ENCODE measurements at places on chromosomes 4 and X.

- DNase-seq, result no peak
These were observed 31.5 kb upstream of the ELF2 start for GRCh38 chr4:139208404-139208945.

DNA sequence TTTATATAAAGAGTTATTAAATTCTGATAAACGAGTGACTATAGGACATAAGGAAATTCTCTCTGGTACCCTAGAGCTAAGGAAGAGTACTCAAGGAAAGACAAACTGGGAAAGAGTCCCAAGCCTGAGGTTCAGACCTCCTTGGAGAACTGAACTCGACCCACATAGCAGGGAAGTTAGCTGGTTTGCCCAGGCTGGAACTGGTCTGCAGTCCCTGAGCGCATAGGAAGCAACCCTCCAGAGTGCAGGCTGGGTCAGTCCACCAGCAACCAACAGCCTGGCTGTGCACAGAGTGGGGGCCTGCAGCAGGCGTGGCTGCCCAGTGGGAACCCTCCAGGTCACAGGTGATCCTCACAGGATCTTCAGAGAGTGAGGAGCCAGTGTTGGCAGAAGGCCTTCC is 114.1 kb downstream of the SOWAHB start:
- DNase-seq, result no peak

DNA sequence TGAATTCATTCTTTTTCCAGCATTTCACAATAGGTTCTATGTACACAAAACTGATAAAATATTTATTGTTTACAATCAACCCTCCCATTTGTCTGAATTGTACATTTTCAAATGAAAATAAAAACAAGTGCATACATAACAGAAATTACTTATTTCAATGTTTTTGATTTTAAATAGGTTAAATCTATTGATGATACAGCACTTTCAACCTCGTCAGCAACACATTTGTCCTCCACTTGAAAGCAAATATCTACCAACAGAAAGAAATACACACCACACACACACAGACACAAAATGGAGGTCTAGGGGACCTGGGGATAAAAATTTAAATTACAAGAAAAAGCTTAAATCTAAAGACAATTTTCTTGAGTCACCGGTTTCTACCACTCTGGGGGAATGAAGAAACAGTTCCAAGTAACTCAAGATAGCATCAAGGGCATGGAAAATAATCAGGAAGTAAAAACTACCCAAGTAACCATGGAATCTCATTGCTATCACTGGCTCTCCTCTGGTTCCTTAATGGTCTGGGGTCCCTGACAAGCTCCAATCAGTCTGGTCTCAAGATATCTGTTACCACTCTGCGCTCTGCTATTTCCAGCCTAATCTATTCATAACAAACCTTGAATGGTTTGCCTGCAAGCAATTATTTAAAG is 27.6 kb downstream of the ANKRD17 start:
- no peak for DNase-seq

DNA sequence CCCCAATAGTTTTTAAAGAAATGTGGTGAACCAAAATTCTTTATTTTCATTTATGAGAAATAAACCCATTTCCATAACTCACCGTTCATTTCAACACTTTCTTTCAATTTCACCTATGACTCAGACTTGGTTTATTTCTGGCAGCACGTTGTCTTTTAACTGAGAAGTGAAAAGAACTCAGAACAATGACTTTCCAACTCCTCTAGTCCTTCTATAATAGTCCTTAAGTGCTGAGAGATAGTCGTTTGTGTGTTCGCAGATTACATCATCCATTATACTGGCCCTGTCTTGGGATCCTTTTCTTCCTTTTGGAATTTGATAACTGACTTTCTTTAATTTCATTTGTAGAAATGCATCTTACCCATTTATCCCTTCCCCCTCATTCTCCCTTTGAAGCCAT is 113.6 kb downstream of the GLUD2 start:
- DNase-seq, result no peak

GRCh38 chr4:184110452-184111224 is 107.0 kb downstream of the ENPP6 start:
- DNase-seq, result no peak

DNA sequence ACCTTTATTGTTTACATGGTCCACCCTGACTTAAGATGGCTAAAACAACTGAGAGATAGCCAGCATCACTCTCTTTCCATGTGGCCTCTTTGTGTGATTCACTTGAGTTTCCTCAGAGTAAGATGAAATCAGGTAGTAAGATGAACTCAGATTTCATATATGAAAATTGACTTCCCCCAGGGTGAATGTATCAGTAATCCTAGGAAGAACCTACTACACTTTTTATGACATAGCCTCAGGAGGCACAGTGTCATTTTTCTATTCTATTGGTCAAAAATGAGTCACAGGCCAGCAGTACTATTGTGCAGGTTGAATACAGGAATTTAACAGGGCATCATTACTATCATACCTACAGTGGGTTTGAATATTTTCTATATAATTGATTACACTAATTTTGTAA is 14.6 kb upstream of the SULT1E1 start:
- DNase-seq, result no peak

DNA sequence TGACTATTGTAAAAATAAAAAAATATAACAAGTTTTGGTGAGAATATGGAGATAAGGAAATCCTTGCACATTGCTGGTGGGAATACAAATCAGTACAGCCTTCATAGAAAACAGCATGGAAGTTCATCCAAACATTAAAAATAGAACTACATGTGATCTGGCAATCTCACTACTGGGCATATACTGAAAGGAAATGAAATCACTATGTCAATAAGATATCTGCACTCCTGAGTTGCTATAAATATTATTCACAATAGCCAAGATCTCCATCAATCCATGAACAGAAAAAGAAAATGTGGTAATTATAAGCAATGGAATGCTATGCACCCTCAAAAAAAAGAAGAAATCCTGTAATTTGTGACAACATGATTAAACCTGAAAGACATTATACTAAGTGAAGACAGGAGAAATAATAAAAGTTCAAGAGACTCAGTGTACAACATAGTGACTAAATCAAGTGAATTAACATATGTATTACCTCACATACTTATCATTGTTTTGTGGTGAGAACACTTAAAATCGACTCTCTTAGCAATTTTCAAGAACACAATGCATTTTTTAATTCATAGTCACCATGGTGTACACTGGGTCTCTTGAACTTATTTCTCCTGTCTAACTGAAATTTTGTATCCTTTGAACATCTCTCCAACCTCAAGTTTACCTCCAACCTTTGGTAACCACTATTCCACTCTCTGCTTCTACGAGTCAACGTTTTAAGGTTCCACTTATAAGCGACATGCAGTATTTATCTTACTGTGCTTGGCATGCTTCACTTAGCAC is 1703.7 kb upstream of the AGA start:
- no peak for DNase-seq

- DNase-seq, result no peak
These were observed 440.5 kb downstream of the MAPK10 start for GRCh38 chr4:85919200-85919887.

DNA sequence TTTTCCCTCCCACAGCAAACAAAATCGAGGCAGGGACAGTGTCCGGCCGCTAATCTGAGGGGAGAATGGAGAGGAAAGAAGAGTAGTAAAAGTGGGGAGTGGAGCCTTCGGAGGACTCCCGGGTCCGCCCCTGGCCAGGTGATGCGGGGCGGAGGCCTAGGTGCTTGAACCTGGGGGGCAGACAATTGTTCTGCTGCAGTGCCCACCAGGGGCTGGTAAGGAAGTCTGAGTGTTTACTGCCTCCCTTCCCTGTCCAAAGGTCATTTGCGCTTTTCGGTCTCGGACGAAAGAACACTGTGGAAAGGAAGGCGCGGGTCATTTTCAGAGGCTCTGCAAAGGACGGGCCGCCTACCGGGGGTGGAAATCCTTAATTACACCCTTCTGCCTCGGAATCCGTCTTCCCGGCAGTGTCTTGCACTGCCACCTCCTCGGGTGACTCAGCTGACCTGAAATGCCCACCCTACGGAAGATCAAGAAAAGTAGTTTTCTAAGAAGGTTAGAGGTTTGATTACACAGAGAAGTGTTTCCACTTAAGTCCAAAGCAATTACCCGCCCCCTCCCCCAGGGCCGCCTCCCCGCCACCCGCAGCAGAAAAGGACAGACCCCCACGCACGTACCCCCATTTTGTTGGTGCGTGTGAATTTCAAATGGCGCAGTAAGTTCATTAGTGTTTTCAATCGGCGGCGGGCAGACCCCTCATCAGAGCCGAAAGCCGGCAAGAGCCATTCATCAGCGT is 99.9 kb upstream of the TENM3 start:
- no peak for DNase-seq

- DNase-seq, result peak; percentile 32
These were observed 1.2 kb downstream of the BCORL1 start for GRCh38 chrX:129983575-129984110.

DNA sequence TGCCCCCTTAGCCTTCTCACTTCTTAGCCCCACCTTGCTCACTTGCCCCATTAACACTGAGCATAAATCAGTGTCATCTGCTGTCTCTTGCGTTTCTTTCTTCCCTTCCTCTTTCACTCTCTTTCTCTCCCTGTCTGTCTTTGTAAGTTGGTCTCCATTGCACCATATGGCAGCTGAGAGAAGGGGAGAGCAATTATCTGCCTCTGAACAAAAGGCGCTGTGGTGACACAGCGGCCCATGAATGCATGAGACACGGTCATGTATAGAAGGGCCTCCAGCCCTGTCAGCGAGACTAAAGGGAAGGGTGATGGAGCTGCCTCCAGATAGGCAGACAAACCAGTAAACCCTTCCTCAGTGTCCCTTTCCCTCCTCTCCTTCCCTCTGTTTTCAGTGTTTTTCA is 88.8 kb upstream of the PCDH18 start:
- peak; percentile 70 for DNase-seq

DNA sequence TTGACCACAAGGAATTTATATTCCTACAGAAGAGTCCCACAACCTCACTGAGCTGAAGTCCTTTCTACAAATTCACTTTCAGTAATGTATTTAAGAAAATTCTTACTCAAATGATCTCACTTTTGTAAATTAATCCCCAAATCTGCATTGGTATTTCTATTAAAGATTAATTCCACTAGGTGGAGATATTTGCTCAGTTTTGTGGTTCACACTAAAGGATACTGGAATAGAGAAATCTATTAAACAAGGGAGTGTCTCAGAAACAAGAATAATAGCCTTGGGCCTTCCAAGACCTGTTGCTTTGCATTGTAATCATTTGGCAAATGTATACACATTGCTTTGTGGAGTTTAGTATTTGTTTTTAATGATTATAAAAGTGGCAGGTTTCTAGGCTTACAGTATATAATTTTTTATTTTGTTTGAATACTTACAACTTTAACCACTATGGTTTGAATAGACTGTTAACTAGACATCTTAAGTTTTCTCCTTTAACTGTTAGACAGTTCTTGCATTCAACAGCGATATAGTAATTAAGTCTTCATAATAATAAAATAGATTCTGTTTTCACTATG is 25.9 kb downstream of the CFAP299 start:
- peak; percentile 19 for DNase-seq

- no peak for DNase-seq
These were observed 81.0 kb downstream of the LNX1 start for GRCh38 chr4:53510321-53510720.

Data from NCI-H345 (cell line).